ENCODE measurements at places on chromosomes 7 and 10. TPM values are rescaled to one million over a fixed set of nuclear protein-coding genes. Genes with fewer than 3 reads are reported as not detected.

RBM20 gene
- total RNA-seq = 0.40 TPM

KLLN gene
- 0.17 TPM for total RNA-seq

GRCh38 chr10:22320591-22321155, at the start of gene BMI1:
Gene BMI1, plus strand, starts transcription at chr10:22321099. Its CDS starts 5,351 bp downstream, at chr10:22326450.
- DNase-seq = peak; percentile 62

GRCh38 chr7:135661311-135662122, 797 bp upstream of the STMP1 start:
- DNase-seq = no peak

GRCh38 chr7:14639329-14639728, 263.2 kb downstream of the DGKB start:
- no peak for DNase-seq

DNA sequence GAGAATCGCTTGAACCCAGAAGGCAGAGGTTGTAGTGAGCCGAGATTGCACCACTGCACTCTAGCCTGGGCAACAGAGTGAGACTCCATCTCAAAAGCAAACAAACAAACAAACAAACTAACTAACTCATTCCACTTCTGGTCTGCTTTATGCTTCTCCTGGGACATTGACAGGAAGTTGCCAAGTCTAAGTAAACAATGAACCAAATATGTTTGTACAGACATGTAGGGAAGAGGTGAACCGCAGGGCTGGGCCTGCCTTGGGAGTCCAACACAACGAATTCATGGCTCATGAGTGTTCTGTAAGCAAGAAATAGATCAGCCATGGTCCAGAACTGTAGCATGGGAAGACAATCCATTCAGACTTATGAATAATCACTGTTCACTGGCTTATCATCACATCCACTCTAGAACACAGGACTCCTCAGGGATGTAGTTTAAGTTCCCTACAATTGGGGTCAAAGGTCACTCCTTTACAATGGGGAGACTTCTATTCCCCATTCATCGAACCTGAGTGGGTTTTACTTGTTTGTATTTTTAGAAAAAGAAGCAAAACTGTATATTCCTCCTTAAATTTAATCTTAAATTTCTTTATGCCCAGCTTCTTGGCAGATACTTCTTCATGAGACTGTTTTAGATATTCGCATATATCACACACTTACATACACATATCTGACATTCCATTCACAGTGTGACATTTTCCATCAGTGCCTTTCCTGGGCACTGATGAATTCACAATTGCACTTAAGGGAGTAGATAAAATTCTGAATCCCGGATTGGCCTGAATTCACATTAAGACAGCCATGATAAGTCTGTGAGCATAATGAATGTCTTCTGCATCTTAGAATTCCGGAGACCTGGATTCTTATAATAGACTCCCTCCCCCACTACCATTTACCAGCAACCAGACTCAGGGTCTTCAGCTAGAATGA, 159.1 kb upstream of the EEPD1 start:
- DNase-seq = no peak

All from activated naive CD4-positive, alpha-beta T cell treated with anti-CD3 and anti-CD28 coated beads for 36 hours (primary cell).